ENCODE measurements at places on chromosomes 1 and 21.

- no peak for DNase-seq
These were observed 2.6 kb upstream of the DVL1 start for GRCh38 chr1:1351511-1352427.

GRCh38 chr1:168410464-168410863 is 129.8 kb downstream of the TBX19 start:
- no peak for DNase-seq

GRCh38 chr1:21165076-21165475 is 11.6 kb downstream of the EIF4G3 start:
- DNase-seq: peak; percentile 32

- no peak for DNase-seq
These were observed 4.1 kb downstream of the PPM1J start for GRCh38 chr1:112711041-112711440.

- DNase-seq: no peak
These were observed 51.0 kb downstream of the LAMC2 start for GRCh38 chr1:183237046-183237445.

DNA sequence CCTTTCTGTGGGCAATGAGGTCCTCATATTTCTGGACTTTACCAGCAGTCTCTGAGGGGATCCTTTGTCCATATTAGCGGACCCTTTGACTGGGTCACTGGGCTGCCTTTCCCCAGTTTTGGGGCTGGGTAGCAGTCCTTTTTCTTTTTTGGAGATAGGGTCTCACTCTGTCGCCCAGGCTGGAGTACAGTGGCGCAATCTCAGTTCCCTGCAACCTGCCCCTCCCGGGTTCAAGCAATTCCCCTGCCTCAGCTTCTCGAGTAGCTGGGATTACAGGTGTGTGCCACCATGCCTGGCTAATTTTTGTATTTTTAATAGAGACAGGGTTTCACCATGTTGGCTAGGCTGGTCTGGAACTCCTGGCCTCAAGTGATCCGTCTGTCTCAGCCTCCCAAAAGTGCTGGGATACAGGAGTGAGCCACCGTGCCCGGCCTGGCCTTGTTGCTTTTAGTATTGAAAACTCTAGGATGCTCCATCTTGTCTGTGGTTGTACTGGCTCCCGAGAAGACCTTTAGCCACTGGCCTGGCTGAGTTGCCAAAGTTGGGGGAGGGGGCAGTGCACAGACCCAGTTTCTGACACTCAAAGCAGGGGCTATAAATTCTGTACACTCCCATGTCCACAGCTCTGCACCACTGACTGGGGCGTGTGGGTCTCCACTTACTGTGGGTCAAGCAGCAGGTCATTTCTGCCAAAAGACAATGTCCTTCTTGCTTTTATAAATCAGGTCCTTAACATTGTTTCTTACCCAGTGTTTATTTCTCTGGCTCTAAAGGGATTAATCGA is 33.1 kb downstream of the MAN1C1 start:
- no peak for DNase-seq

GRCh38 chr1:79847700-79848099 is 841.2 kb upstream of the ADGRL4 start:
- DNase-seq: peak; percentile 21

DNA sequence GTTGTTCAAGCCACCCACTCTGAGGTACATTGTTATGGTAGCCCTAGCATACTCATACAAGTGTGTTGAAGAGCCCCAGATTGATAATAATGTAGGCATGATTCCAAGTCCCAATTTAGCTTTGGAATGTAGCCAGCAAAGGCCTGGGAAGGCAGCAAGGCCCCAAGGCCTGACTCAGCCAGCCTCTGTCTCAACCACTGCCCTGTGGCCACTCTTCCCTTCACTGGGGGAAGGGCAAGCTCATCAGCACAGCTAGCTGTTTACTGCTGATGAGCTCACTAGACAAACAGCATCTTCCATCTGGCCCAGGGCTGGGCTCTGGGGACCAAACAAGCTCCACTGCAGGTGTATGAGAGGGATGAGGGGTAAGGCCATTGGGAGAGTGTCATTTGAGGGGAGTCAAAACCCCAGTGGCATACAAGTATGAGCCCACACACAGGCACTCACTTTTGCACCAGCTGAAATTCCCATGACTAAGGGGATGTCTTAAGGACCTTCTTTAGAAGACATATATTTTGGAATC is 2.2 kb upstream of the IRF6 start:
- peak; percentile 71 for DNase-seq
